IPS DF 6.9 (cell line): ENCODE measurements at places on chromosomes 7 and 10.

DNA sequence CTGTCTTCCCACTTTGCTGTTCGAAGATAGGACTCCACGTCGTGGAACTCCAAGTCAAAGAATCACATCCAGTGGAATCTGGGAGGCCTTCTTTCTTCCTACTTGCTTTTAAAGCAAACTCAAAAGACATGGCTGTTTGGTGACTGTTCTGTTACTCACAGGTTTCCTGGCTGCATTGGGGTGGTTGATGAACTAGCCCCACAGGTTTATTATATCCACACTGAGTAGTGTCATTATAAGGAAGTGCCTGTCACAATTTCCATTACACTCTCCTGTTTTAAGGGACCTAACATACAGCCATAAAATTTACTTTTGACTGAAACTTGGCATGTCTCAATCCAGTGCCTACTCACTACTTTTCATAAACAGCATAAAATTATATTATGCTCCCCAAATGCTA, 287.3 kb upstream of the SP4 start:
- no peak for DNase-seq

- DNase-seq: no peak
Observed at GRCh38 chr7:11750191-11750590, 81.8 kb downstream of the THSD7A start.

DNA sequence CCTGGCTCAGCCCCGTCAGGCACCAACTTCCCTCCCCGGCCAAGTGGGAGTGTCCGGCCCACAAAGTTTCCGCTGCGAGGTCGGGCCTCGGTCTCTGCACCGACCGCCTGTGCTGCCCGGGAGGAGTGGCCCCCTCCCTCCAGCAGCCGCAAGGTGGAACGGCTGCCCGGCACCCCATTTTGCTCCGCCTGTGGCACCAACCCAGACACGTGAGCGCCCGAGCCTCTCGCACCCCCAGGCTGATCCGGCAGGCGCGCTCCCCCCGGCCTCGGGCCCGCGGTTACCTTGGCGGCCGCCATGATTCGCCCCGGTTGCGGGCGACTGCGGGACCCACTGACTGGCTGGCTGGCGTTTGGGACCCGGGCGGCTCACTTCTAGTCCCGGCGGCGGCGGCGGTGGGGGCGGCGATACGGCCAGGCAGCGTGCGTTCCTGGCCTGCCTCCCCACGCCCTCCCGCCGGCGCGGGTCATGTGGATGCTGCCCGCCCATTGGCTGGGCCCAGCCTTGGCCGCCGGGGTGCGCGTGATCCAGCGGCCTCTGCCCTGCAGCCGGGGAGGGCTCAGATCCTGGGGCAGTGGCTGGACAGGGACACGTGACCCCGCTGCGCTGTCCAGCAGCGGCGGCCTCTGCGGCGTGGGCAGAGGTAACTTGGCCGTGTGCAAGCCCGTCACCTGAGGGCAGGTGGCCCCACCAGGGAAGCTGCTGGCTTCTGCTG, at the start of gene SLC25A13:
Gene SLC25A13, minus strand, starts transcription at position 441 of the 715 bp plus-strand sequence. Its CDS starts 142 bp downstream, at position 299.
- DNase-seq: peak; percentile 67

DNA sequence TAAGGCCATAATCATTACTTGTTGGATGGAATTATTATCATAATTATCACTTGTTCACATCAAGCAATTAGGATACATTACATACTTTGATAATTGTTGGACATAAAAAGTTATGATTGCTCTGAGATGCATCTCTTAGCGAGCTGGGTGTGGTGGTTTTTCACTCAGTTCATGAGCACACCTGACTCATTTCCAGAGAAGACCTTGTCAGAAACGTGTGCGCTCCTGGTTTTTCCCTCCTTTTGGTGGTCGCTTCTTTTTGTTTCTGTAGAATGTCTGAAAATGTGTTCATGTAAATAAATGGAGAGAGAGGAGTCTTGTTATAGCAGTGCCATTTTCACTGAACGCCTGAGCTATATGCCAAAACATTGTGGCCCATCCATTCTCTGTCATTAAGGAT, 141.3 kb downstream of the PAXIP1 start:
- no peak for DNase-seq

GRCh38 chr7:25615003-25615402, 386.7 kb upstream of the NPVF start:
- no peak for DNase-seq

- no peak for DNase-seq
Observed at GRCh38 chr7:74043523-74043951, 15.6 kb downstream of the ELN start.

GRCh38 chr10:86536294-86536861, 14.8 kb upstream of the WAPL start:
- no peak for DNase-seq

GRCh38 chr7:135620980-135621850, 41.1 kb upstream of the STMP1 start:
- DNase-seq: peak; percentile 35

DNA sequence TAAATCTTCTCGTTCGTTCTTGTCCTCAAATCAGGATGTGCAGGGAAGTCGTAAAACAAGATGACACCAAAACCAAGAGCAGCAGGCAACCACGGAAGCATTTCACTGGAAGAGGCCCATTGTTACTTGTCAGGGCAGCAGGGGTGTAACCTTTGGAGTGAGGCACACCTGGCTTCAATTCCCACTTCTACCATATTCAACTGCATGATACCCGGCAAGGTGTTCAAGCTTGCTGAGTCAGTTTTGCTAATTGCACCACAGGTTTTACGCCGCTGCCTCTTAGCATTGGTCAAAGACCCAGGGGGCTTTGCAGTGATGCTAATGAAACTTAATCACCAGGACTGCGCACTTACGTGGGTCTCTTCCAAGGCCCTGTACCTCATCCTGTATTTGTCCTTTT, 50.0 kb upstream of the PTER start:
- peak; percentile 58 for DNase-seq

GRCh38 chr7:100620239-100620638, 7.9 kb downstream of the MOSPD3 start:
- no peak for DNase-seq

GRCh38 chr10:76581506-76582256, 1055.9 kb downstream of the KCNMA1 start:
- no peak for DNase-seq

DNA sequence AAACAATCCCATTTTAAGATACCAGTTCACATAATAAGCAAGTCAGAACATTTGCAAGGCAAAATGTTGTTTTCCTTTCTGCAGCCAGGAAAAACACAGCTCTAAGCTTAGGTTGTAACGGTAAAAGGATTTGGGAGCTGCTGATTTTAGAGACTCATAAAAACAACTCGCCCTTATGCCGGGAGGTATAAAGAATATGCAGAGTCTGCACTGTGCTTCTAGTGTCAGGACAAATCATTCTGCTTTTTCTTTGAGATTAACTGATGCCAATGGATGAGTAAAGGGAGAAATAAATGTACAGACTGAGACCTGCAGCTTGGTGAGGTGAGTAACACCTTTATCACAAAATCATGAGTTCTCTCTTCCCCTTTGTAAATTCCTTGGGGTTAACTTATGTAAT, 2.0 kb upstream of the SFR1 start:
- no peak for DNase-seq

DNA sequence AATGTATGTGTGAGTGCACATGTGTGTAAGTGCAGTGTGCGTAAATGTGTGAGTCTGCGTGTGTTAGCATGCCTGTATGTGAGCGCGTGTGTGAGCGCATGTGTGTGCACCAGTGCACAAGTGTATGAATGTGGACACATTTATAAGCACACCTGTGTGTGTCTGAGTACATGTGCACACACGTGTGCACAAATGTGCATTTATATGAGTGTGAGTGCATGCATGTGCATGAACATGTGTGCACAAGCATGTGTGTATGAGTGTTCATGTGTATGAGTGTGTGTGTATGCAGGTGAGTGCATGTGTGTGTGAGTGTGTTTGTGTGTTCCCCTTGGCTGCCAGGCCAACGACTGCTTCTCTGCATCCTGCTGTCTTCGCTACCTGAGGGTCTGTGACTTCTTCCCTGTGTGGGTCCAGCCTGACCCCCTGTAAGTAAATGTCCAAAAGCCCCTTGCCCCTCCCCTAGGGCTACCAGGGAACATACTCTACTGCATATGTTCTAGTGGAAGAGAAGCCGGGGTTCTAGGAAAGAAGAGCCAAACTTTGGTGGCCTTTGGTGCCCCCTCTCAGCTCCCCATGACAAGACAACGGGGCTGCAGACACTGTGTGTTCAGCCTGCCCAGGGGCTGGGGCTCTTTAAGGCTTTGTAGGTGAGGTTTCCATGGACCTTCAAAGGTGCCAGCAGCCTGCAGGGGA, 17.0 kb downstream of the GOLGA7B start:
- DNase-seq: no peak

- no peak for DNase-seq
Observed at GRCh38 chr10:16425449-16425848, 11.4 kb upstream of the PTER start.

DNA sequence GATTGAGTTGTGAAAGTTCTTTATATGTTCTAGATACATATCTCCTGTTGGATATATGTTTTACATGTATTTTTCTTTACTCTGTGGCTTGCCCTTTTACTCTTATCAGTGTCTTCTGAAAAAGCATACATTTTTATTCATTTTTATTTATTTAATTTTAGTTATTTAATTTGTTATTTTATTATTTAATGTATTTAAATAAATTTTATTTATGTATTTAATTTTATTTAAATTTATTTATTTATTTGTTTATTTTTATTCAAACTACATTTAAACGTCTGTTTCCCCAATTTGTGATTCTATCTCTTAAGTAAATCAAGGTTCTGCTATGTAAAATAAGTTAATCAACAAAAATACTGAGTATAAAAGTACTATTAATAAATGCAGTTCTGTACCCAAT, 279.1 kb upstream of the AKR1E2 start:
- DNase-seq: no peak

DNA sequence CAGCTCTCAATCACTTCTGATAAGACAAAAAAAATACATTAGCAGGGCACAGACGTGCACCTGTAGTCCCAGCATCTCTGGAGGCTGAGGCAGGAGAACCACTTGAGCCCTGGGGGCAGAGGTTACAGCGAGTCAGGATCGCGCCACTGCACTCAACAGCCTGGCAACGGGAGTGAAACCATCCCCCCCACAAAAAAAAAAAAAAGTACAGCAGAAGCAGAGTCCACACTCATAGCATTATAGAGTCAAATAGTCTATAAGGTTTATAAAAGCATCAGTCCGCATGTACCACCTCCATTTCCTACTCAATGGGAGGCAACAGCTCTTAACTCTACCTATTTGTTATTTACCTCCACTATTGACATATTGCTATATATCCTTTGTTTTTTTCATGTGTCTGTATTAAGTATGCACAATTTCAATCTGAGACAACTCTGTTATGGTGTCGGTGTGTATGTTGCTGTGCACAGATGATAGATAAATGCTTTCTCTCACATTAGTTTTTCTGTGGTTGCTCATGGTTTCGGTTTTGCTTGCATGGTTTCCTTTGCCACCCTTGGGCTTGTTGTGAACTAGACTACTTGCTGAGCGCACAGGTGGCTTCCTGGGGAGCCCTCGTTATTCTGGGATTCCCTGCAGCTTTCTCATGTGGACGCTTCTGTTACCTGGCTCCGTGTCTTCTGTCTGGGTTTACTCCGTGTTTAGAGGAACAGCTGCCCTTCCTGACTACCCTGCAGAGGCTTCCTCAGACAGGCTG, 40.4 kb downstream of the PROSER2 start:
- no peak for DNase-seq

DNA sequence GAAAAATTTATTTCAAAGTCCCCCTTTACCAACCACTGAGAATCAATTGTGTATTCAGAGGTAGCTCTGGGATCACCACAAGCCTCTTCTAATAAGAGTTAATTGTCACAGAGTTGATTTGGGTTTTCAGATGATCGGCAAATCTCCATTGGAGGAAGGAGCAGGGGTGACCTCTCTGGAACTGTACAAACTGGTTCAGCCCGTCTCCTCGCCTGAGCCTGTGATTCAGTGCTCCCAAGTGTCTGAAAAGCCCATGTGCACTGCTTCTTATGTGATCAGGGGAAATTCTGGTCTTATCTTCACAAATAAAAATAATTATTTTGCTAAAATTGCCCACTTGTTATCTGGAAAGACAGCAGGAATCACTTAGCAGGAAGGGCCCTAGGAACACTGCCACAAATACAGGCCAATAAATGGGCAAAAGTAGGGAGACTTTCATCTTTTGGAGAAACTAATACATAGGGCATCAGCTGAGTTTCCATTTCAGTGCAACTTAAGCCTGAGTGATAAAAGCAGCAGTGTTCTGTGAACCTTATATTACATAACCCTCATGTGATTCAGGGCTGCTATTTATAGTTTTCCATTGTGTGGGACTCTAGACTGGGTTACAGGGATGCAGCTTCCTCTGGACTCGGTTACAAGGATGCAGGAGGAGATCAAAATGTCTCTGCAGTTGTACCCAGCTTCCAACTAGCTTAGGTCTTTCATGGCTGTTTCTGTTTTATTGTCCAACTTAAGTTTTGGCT, 32.3 kb downstream of the CDK1 start:
- DNase-seq: no peak

DNA sequence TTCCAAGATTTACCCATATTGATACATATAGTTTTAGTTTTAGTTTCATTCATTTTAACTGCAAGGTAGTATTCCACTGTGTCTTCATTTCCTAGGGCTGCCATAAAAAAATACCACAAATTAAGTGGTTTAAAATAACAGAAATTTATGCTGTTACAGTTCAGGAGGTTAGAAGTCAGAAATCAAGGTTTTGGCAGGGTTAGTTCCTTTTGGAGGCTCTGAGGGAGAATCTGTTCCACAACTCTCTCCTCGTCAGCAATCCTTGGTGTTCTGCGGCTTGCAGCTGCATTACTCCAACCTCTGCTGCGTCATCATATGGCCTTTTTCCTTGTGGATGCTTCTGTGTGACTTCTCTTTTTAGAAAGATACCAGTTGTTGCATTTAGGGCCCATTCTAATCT, 176.2 kb downstream of the DNAJC1 start:
- DNase-seq: no peak

DNA sequence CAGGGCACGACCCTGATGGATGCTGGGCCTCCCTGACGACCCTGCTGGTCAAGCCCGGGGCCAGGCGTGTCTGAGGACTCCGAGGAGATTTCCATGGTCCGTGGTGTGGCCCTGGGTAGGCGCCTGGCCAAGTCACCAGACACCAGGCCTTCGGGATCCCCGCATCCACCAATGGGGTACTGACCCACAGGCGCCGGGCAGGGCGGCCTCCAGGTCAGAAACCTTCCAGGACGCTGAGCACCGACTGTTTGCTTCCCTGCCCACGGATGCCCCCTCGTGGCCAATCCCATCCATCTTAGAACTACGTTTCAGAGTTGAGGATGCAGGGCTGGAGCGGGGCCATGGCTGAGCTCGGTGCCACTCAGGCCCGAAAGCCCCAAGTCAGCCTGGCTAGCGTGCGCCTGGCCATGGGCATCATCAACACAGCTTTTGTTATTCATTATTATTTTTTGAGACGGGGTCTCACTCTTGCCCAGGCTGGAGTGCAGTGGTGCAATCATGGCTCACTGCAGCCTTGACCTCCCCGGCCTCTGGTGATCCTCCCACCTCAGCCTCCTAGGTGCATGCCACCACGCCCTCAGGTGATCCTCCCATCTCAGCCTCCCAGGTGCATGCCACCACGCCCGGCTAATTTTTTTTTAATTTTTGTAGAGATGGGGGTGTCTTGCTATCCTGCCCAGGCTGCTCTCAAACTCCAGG, 7.1 kb upstream of the AMZ1 start:
- peak; percentile 68 for DNase-seq
